ENCODE measurements at places on chromosomes 16 and 17. TPM values are rescaled to one million over a fixed set of nuclear protein-coding genes. Genes with fewer than 3 reads are reported as not detected.
A peak's percentile ranks its signal among the peaks of the same experiment; 100 is the strongest.

GRCh38 chr17:44775838-44776621 is 17.2 kb downstream of the ADAM11 start:
- peaks cover 46% of the 10 kb centered on the region for H3K4me1 ChIP-seq
- peak overlapping the region; percentile 56 for H3K4me3 ChIP-seq
- H3K27ac ChIP-seq, result no peak overlapping the region
- no peaks in the 10 kb centered on the region for H3K36me3 ChIP-seq
- peaks cover 16% of the 10 kb centered on the region for H3K27me3 ChIP-seq

GRCh38 chr17:28983286-28984230 is 22.3 kb downstream of the SEZ6 start:
- peak; percentile 51 for DNase-seq
- peaks cover 42% of the 10 kb centered on the region for H3K4me1 ChIP-seq
- H3K27ac ChIP-seq, result peak overlapping the region; percentile 29
- peaks cover 33% of the 10 kb centered on the region for H3K27me3 ChIP-seq
- H3K36me3 ChIP-seq, result no peaks in the 10 kb centered on the region

GRCh38 chr17:80960037-80960796 is 31.4 kb upstream of the CHMP6 start:
- H3K4me3 ChIP-seq, result peak overlapping the region; percentile 30
- no peaks in the 10 kb centered on the region for H3K27me3 ChIP-seq
- no peak for DNase-seq
- peaks cover 64% of the 10 kb centered on the region for H3K4me1 ChIP-seq
- H3K27ac ChIP-seq, result peak overlapping the region; percentile 93
- peaks cover 12% of the 10 kb centered on the region for H3K36me3 ChIP-seq

GRCh38 chr17:44768505-44769142 is 9.8 kb downstream of the ADAM11 start:
- H3K36me3 ChIP-seq, result no peaks in the 10 kb centered on the region
- H3K27me3 ChIP-seq, result no peaks in the 10 kb centered on the region
- no peak overlapping the region for H3K27ac ChIP-seq
- no peak for DNase-seq

GRCh38 chr17:60080545-60080944 is 1.8 kb upstream of the HEATR6 start:
- DNase-seq, result no peak
- H3K4me3 ChIP-seq, result no peak overlapping the region
- no peaks in the 10 kb centered on the region for H3K27me3 ChIP-seq
- no peaks in the 10 kb centered on the region for H3K36me3 ChIP-seq
- peaks cover 13% of the 10 kb centered on the region for H3K4me1 ChIP-seq

DNA sequence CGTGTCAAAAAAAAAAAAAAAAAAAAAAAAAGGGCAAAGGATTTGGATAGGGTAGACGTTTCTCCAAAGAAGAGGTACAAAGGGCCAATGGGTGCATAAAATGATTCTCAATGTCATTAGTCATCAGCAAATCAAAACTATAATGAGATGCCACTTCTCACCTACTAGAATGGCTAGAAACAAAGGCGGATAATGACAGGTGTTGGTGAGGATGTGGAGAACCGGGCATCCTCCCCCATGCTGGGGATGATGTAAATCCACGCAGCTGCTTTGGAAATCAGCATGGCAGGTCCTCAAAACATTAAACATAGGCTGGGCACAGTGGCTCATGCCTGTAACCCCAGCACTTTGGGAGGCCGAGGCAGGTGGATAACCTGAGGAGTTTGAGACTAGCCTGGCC is 9.4 kb downstream of the ITGAX start:
- H3K27me3 ChIP-seq, result no peaks in the 10 kb centered on the region
- no peak overlapping the region for H3K27ac ChIP-seq
- H3K4me3 ChIP-seq, result no peak overlapping the region
- no peak for DNase-seq
- H3K36me3 ChIP-seq, result no peaks in the 10 kb centered on the region

DNA sequence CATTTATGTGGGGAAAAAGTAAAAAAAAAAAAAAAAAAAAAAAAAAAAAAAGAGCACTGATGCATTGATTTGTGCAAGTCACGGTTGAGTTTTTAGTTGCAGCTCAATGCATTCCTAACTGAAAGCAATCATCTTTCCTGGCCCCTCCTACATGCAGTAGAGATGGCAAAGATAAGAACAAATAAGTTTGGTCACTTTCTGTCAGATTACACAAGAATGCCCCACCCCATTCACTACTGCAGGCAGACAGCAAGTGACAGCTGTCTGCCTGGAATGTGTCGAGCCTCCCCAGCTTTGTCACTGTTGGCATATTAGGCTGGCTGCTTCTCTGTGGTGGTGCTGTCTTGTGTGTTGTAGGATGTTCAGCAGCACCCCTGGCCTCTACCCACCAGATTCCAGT is 243.5 kb downstream of the FOXL1 start:
- H3K36me3 ChIP-seq, result no peaks in the 10 kb centered on the region
- no peak overlapping the region for H3K4me3 ChIP-seq
- H3K4me1 ChIP-seq, result peaks cover 24% of the 10 kb centered on the region
- no peak for DNase-seq
- peaks cover 63% of the 10 kb centered on the region for H3K27me3 ChIP-seq

GRCh38 chr16:200388-200787 is 20.1 kb downstream of the HBQ1 start:
- no peak overlapping the region for H3K4me3 ChIP-seq
- no peaks in the 10 kb centered on the region for H3K4me1 ChIP-seq
- H3K27ac ChIP-seq, result no peak overlapping the region
- H3K36me3 ChIP-seq, result peaks cover 67% of the 10 kb centered on the region
- DNase-seq, result no peak

DNA sequence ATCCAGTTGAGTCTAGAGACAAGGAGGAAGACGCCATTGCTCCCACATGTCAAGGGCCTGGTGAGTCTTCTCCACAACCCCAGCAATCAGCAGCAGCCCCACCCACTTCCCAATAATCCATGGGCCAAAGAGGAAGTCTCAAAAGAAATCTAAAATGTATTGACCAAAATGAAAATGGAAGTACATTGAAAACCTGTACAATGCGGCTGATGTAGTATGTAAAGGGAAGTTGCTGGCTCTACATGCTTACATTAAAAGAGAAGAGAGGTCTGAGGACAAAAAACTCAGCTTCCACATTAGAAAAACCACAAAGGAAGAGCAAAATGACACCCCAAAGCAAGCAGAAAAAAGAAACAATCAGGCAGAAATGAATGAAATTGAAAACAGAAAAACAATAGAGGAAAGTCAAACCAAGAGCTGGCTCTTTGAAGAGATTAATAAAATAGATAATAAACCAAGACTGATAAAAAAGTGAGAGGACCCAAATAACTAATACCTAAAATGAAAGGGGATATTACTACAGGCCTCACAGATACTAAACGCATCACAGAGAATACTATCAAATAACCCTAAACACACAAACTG is 100.6 kb upstream of the METRNL start:
- H3K27ac ChIP-seq, result no peak overlapping the region
- no peak overlapping the region for H3K4me3 ChIP-seq
- H3K27me3 ChIP-seq, result no peaks in the 10 kb centered on the region
- H3K36me3 ChIP-seq, result no peaks in the 10 kb centered on the region
- DNase-seq, result peak; percentile 61

DNA sequence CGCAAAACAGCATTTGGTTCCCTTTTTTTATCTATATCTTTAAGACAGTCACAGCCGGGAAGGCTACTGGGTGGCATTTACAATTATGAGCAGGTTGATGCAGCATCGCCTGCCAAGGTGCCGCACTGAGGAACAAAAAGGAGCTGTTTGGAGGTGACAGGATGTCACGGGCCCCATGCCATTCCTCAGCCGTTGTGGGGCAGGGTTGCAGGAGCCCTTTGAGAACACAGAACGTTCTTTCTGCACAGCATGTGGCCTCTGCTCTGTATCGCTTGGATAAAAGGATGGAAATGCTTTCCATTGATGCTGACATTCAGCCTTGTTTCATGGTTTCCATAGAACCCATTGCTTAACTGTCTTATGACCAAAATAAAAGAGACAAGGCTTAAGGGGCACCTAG is 141.9 kb upstream of the CDH5 start:
- H3K4me1 ChIP-seq, result peaks cover 17% of the 10 kb centered on the region
- no peak for DNase-seq
- no peaks in the 10 kb centered on the region for H3K27me3 ChIP-seq
- no peak overlapping the region for H3K27ac ChIP-seq
- no peaks in the 10 kb centered on the region for H3K36me3 ChIP-seq
- H3K4me3 ChIP-seq, result no peak overlapping the region

Gene GUCY2D
- under 0.01 TPM for total RNA-seq

Gene TRIM72
- 55.5 TPM for total RNA-seq

Gene PNMT
- total RNA-seq, result 3.2 TPM

Gene ARHGAP44
- total RNA-seq, result 3.0 TPM

Data from muscle of leg (tissue), 16 donors.